Activated CD4-positive, alpha-beta T cell treated with anti-CD3 and anti-CD28 coated beads, Interleukin-2, amount 50 U/mL, for 48 hours (primary cell): ENCODE measurements at places on chromosomes 1 and 21.

DNA sequence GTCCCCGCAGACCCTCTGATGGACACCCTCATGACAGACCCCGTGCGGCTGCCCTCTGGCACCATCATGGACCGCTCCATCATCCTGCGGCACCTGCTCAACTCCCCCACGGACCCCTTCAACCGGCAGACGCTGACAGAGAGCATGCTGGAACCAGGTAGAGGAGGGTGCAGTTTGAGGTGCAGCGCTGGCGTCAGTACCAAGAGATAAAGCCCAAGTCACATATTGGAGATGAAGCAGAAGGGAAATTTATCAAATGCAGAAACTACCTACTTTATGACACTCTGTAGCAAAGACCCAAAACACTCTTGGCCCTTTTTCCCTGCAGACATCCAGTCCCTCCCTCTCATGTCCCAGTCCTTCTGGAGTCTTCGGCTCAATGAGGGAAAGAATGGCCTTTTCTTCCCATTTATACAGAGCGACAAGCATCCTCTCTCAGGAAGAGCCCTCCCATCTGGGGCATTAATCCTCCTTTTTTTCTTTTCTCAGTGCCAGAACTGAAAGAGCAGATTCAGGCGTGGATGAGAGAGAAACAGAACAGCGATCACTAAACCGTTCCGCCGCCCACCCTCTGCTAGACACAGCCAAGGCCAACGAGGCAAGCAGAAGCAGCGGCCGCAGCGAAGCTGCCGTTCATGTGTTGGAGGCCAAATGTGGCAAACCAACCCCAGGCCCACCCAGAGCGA lies 30.8 kb upstream of the KIF1B start:
- no peak for DNase-seq

DNA sequence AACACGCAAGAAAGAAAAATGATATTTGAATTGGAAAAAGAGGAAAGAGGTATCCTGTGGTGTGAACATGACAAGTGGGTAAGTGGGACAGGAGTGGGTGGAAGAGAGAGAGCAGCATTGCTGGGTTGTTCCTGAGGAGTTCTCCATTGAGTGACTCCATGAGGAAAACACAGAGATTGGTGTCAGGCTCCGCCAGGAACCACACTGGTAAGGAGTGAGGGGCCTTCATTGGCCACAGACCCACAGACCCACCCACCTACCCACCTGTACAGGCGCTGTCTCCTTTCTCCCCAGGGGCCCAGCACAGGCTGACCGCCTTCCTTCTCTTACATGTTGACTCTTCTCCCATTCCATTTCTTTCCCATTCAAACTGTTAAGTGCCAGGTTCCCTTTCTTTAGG lies 20.9 kb downstream of the S100A7A start:
- no peak for DNase-seq

- no peak for DNase-seq
Measured at GRCh38 chr1:2624735-2625300, 8.0 kb downstream of the MMEL1 start.

DNA sequence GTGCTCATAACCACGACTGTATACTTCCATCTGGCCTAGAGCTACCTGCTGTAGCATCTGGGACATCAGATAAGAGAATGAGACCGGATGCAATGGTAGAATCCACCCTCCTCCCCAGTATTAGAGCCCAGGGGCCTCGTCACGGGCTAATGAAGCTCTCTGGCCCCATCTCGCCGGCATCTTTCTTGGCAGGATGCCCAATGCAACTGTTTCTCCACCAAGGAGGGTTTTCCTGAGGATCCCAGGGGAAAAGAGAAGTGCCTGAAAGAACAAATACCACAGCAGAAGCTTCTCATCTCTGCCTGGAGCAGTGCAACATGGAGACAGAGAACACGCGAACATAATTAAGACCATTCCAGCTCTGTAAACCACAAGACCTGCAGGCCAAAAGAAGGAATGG lies 80.0 kb downstream of the VWA5B1 start:
- no peak for DNase-seq

DNA sequence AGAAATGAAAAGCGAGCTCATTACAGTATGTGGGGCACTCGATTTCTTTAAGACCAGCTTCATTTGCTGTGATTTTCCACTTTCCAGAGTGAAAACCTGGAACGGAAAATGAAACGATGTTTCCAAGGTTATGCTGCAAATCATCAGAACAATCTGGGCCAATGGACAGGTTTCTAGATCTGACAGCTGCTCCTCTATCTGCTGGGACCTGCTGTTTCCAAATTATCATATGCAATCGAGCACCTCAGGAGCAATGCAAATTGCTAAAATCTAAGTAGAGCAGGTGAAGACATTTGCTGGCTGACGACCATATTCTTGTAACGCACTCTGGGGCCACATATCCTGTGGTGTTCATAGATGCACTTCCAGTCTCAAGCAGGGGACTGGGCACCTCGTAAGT lies 39.7 kb upstream of the TIAM1 start:
- DNase-seq: no peak

- no peak for DNase-seq
Measured at GRCh38 chr1:220368352-220369265, 96.4 kb upstream of the RAB3GAP2 start.

DNA sequence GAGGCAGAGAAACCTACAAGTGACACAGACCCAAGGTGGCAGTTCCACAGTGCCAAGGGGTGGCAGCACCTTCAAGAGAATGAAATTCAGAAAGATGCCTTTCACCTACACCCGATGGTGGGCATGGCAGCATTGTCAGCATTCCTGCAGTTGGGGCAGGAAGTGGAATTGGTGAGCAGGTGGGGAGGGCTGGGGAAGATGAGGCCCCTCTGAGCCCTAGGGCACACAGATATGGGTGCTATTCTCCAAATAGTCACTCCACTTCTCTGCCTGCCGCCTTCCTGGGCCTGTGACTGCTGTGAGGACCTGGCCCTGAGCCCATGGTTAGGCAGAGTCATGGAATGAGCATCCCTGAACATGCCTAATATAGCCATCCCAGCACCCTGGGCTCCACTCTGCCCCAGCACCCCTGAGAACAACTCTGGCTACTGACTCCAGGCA lies 8.3 kb downstream of the SHISA4 start:
- DNase-seq: no peak

DNA sequence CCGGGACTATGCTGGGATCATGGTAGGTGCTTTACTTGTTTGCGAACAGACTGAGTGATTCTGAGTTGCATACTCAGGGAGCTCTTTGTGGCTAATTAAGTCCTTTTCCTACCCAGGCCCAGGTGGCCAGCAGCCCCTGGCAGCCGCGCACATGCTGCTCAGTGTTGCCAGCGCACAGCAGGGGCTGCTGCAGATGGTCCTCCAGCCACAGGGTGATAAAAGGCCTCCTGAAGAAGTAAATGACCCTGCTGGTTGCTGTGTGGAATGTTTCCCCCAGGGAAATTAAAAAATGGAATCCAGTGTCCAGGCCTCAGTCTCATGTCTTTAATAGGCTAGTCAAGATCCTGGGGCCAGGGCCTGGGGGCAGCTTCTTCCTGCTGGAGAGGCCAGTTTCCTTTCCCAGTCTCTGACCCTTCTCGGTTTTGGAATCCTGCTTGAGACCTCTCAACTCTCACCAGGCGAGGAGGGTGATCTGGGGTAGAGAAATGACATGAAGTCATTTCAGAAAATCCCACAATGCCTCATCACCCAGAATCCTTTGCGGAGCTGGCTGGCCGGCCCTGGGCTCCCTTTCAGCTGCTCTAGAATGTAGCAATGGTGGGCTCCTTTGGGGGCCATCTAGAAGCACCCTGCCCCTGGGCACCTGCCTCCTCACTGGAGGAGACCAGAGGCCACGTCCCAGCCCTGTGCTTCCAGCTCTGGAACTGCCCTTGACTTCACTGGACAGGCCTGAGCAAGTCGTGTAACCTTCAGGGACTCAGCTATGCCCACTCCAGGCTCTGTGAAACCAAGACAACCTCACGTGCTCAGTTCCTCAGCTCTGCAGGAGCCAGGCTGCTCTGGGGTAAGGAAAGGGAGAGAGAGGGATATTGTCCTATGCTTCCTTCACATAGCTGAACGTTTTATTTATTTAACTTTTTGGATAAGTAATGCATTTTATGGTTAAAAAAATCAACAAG lies 131.4 kb downstream of the MRPS6 start:
- DNase-seq: no peak

GRCh38 chr1:230166366-230167132 lies 99.5 kb downstream of the GALNT2 start:
- no peak for DNase-seq

DNA sequence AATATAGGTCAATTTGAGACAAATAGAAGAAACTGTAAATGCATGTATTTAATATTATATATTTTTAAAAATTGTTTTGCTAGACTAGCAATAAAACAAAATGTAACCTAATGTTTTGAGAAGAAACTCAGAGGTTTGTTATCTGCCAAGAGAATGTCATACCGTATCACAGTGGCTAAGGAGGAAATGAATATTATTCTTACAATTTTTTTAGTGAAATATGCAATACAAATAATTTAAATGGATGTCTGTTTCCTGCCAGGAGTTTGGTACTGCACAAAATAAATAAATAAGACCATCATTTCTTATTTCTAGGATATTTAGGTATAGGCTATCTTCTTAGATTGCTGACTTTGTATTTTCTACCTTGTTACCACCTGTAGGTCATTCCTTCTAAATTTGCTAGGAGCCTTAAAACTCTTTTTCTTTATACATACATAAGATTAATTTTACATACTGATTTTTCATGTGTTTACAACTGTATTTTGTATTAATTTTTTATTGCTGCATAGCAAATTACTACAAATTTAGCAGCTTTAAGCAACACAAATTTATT lies 113.6 kb downstream of the NEK7 start:
- DNase-seq: no peak

DNA sequence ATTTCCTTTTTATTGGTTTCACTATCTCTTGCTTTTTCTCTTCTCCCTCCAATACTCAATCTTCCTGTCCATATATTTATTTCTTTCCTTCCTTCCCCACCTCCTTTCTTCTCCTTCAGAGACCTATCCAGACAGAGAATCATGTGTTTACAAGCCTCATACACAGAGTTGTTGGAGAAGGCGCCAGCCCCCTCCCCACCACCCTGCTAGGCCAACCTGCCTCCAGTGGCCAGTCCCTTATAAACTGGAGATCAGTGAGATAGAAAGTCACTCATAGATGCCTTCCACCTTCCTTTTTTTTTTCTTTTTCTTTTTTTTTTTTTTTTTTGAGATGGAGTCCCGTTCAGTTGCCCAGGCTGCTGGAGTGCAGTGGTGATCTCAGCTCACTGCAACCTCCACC lies 53.3 kb downstream of the CD247 start:
- DNase-seq: no peak

DNA sequence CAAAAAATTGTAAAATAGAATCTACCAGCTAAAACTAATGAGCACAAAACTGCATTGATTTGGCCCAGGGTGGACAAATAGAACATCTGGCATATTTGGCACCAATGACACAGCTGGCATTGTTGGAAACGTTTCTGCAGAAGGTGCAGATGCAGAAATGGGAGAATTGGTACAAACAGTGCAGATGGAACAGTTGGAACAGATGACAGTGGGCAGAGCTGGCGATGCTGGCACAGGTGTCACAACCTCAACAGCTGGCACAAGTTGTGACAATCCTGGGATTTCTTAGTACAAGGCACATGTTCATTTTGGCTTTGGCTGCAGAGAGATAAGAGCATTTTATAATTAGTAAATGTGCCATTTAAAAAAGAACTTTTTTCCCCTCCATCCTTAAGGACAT lies 91.1 kb upstream of the ZBTB18 start:
- DNase-seq: no peak

GRCh38 chr1:226616636-226617035 lies 68.1 kb downstream of the STUM start:
- no peak for DNase-seq

GRCh38 chr1:89354205-89354604 lies 9.7 kb upstream of the GBP6 start:
- DNase-seq: no peak

DNA sequence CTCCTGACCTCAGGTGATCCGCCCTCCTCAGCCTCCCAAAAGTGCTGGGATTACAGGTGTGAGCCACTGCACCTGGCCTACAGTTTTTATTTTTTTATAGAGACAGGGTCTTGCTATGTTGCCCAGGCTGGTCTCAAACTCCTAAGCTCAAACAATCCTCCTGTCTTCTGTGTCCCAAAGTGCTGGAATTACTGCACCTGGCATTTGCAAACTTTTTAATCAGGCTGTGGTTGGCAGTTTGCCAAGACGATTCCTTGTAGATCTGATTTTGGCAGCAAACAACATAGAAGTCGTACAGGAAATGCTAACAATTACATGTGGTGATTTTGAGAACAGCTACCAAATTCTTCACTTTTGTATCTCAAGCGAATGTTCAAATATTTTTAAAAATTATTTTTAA lies 10.1 kb downstream of the RBP7 start:
- no peak for DNase-seq

DNA sequence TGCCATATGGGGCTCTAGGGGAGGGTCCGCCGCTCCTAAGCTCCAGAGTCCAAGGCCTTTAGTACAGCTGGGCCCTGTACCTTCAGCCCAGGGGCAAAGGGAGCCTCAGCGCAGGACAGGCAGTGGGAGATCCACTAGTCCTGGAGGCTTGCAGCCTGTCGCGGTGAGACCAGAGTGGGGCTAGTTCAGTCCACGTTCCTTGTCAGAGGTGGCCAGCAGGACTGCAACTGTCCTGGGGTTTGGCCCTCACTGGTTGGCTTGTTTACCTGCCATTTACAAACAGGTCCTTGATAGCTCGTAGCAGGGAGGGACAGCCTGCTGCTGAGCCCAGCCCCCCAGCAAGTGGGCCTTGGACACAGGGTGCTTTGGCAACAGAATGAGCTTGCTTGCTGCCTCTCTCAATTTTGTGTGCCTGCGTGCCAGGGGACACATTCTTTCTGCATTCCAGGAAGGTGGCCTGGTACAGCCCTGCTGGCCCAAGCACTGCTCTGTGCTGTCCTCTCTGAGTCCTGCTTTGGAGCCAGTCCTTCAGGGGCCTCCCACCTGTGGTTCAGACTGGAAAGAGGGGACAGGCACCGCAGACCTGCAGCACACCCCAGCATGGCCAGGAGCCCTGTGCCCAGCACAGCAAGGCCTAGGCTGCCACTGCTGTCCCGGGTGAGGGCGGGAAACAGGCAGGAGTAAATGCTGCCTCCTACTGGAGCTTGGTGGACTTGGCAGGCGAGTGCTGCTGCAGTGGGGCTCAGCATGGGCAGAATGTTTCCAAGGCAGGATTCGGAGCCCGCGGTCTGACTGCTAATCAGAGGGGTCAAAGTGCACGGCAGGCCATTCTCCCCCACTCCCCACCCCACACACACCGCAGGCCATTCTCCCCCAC lies 15.2 kb downstream of the H6PD start:
- DNase-seq: peak; percentile 61

GRCh38 chr1:164770131-164770529 lies 211.1 kb downstream of the PBX1 start:
- no peak for DNase-seq

- DNase-seq: peak; percentile 72
Measured at GRCh38 chr1:20732588-20733359, at the start of gene SH2D5. SH2D5 (minus strand) TSS chr1:20732703; CDS start chr1:20728044, 4,659 bp downstream.

- DNase-seq: no peak
Measured at GRCh38 chr1:94859174-94859573, 39.0 kb downstream of the SLC44A3 start.

GRCh38 chr1:236663934-236664333 lies 22.4 kb upstream of the ACTN2 start:
- no peak for DNase-seq

GRCh38 chr1:180365039-180365438 lies 135.0 kb downstream of the LHX4 start:
- no peak for DNase-seq
